Endothelial cell (in vitro differentiated cells): ENCODE measurements at places on chromosomes 2 and 18. TPM values are rescaled to one million over a fixed set of nuclear protein-coding genes. Genes with fewer than 3 reads are reported as not detected.

- DNase-seq = no peak
Measured at GRCh38 chr2:23321751-23322150, 63.2 kb upstream of the KLHL29 start.

- no peak for DNase-seq
Measured at GRCh38 chr2:227443889-227444568, 27.9 kb upstream of the AGFG1 start.

The GALNT3 gene
- 3.6 TPM for total RNA-seq

The RAB27B gene
- 0.41 TPM for total RNA-seq

The MEP1B gene
- 0.15 TPM for total RNA-seq

The ACMSD gene
- not detected for total RNA-seq
